ENCODE measurements at places on chromosomes 2 and 18.
A peak's percentile ranks its signal among the peaks of the same experiment; 100 is the strongest.

- DNase-seq: no peak
Observed at GRCh38 chr18:289026-289425, 21.2 kb upstream of the THOC1 start.

DNA sequence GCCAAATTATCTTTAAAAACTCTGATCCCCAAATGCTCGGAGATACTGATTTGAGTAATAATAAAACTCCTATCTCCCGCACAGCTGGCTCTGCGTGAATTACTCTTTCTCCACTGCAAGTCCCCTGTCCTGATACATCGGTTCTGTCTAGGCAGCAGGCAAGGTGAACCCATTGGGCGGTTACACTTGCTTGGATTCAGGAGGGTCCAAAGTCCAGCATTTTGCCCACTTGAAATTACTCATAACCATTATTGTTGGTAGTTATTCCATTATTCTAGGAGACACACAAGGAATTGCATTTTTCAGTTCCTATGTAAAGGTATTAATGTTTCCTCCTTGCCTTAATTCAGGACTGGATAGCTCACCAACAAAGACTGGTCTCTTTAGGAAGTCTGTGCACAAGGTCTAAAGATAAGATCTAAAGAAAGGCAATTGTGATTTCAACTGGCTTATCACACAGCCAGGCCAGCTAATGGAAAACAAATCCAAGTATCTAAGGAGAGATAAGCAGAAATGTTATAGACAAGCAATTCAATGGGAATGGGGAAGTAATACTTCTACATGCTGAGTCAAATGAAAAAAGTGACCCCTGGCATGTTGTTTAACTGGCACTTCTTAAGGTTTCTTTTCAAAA lies 23.2 kb upstream of the NPC1 start:
- DNase-seq: no peak

- DNase-seq: no peak
Observed at GRCh38 chr2:223465793-223466192, 136.4 kb downstream of the SCG2 start.

DNA sequence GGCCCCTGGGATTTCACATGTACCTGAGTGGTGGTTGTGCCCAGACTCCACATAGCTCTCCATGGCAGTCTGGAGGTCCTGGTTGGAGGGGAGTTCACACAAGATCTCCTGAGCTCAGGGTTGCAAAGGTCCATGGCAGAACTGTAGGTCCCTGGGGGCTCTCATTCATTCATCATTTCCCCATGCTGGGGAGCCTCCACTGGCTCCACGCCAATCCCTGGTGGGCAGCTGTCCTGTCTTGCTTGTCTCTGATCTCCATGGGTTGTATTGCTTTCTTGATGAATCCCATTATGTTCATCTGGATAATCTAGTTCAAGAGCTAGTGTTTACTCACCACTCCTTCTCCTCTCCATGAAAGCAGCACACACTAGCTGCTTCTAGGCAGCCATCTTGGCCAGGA lies 42.4 kb downstream of the ZSWIM2 start:
- DNase-seq: no peak

DNA sequence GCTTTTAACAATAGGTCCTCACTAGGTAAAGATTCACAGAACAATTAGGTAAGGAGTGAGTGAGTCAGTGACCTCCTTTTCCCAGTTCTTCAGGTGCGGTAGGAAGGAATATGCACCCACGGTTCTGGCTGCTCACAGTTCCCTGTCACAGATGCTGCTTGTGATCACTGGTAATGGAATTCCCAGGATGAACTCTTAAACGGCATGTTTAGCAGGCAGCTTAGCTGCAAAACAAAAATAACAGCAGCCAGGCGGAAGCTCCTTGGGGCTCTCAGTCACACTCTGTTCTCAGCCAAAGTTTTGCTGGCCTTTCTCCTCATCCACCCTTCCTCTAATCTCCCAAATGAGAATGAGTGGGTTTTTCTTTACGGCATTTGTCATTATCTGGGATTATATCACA lies 274.5 kb downstream of the MYT1L start:
- no peak for DNase-seq

GRCh38 chr2:125216321-125216720 lies 1191.2 kb downstream of the CNTNAP5 start:
- no peak for DNase-seq

- DNase-seq: no peak
Observed at GRCh38 chr2:25044011-25044410, 2.1 kb downstream of the EFR3B start.

GRCh38 chr2:12717191-12718014 lies 667 bp downstream of the TRIB2 start:
- DNase-seq: peak; percentile 28

DNA sequence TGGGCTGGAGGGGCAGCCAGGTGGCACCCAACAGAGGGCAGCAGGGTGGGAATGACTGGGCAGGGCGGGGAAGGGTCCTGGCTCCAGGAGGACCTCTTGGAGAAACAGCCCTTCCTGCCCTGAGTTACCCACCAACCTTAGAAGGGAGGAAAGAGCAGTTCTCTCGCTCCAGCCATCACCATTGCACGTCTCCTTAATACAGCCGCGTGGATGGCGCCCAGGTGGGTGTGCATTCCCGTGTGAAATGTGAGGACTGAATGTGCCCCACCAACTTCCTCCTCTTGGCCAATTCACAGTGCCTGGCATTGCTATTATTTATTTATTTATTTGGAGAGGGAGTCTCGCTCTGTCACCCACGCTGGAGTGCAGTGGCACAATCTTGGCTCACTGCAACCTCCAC lies 107.0 kb downstream of the SMIM21 start:
- DNase-seq: no peak
